ENCODE measurements at places on chromosomes 7 and 10.

GRCh38 chr10:59993931-59994330 is 87.6 kb upstream of the CCDC6 start:
- DNase-seq = no peak

DNA sequence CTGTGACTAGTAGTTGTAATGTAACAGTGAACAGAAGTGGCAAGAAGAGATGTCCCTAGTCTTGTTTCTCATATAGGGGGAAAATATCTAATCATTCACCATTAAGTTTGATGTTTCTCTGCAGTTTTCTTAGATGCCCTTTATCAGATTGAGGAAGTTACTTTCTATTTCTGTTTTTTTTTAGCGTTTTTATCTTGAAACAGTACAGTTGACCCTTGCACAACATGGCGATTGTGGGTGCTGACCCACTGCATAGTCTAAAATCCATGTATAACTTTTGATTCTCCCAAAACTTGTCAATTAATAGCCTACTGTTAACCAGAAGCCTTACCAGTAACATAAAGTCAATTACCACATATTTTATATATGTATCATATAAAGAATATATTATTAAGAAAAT is 192.0 kb downstream of the ADK start:
- no peak for DNase-seq

DNA sequence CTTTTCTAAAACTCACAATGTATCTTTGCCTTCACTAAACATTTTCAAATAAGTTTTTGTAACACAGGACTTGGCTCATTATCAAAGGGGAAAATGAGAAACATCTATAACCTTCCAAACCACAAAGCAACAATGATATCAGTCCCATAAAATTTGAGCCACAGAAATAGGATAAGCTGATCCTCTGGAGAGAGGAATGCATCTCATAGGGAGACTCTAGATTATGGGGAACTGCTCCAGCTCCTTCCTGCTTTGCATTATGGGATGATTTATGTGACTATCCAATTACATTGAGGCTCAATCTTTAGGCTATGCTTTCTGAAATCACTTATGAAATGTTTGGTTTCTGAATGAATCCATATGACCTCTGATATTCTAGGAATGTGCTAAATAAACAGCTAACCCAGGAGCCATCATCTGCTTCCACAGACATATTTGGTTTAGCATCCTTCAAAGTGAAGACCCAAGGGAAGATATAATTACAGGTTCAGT is 70.4 kb downstream of the CUBN start:
- DNase-seq = no peak

- no peak for DNase-seq
Measured at GRCh38 chr7:114533131-114533530, 118.5 kb downstream of the FOXP2 start.

DNA sequence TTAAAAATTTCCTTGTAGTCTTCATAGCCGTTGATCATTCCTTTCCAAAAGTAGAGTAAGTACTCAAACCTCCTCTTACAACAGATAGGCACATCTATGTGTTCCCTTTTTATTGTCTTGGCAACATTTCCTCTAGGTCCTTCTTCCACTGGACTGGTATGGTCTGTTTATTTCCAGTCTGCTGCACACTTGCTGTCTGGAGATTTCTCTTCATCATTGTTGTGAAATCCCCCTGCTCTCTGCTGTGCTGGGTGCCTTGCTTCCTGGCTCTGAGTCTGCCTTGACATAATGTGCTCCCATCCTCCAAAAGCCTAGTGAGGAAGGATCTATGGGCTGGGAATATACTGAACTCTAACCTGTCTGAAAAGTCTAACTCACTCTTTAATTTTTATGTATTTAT is 545.3 kb upstream of the VSTM2A start:
- DNase-seq = no peak

GRCh38 chr10:119973281-119973680 is 80.8 kb downstream of the SEC23IP start:
- DNase-seq = no peak

DNA sequence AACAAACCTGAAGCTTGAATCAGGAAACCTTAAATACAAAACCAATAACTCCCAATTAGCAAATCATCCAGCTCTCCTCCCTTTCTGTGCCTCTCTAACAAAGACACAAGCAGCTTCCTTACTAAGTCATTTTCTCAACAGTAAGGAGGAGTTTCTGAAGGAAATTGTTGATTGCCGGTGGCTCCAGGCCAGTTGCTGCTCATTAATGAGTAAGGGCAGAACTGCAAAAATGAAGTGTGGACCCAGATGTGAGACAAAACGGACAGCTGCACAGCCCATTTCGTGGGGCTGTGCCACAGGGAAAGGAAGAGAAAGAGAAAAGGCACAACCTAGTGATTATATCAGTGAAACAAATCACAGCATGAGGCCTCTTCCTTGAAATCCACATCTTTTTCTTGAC is 42.8 kb upstream of the RHOBTB1 start:
- peak; percentile 11 for DNase-seq

GRCh38 chr10:35898716-35899440 is 256.8 kb upstream of the FZD8 start:
- no peak for DNase-seq

- peak; percentile 58 for DNase-seq
Measured at GRCh38 chr10:78684947-78685346, 383.8 kb upstream of the ZMIZ1 start.

GRCh38 chr7:129401228-129401966 is 32.8 kb upstream of the STRIP2 start:
- DNase-seq = no peak

GRCh38 chr7:49400891-49401550 is 372.4 kb upstream of the VWC2 start:
- DNase-seq = no peak

DNA sequence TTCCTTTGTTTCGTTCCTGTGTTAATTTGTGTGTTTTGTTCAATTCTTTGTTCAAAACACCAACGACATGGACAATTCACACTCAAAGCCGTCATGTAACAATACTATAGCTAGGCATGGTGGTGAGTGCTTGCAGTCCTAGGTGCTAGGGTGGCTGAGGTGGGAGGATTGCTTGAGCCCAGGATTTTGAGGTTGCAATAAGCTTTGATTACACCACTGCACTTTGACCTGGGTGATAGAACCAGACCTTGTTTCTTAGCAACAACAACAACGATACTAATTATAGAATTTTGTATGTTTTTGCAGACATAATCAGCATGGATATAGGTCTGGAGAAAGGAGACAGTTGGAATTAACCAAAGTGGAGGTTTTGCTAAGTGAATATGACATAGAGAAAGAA is 936.2 kb downstream of the PCDH15 start:
- no peak for DNase-seq

- DNase-seq = no peak
Measured at GRCh38 chr10:44028384-44029137, 356.3 kb downstream of the CXCL12 start.

DNA sequence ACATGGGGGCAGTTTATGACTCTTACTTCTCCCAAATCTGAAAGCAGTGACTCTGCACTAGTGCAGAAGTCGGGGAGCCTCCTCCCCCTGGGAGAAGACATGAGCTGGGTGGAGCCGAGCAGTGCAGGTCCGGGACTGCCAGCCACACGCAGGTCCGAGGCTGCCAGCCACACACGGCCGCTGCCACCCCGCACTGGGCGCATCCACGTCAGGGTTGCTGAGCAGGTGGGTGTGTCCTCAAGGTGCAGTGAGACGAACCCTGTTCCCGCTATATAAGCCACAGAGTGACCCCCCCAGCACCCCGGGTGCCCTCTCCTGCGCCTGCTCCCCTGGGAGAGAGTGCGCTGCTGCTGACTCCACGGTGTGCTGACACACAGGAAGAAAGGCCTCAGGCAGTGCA is 430.2 kb downstream of the PTPRN2 start:
- DNase-seq = no peak

- no peak for DNase-seq
Measured at GRCh38 chr7:140260352-140261104, 83.7 kb upstream of the KDM7A start.

DNA sequence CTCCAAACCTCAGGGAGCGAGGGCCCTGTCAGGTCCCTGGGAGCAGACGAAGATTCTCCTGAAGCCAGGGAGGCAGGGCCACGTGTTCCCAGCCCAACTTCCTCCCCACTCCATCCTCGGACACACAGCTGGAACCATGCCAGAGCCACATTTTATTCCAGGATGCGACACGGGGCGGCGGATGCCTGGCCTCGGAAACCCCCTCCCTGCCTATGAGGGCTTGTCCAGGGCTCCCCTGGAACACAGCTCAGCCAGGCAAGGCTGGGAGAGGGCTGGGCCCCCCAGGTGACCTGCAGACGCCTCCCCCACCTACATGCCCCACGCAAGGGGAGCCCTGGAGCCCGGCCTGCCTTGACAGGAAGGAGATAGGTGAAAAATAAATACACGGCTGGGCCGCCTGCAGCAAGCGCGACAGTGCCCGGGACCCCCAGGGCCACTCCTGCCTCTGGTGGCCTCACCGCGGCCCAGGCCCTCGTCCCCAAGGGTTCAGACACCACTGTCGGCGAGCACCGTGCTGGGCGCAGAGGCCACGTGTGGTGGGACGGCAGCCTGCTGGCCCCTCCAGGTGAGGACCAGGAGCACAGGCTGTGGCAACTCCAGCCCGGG is 21.5 kb downstream of the GET4 start:
- DNase-seq = peak; percentile 86

DNA sequence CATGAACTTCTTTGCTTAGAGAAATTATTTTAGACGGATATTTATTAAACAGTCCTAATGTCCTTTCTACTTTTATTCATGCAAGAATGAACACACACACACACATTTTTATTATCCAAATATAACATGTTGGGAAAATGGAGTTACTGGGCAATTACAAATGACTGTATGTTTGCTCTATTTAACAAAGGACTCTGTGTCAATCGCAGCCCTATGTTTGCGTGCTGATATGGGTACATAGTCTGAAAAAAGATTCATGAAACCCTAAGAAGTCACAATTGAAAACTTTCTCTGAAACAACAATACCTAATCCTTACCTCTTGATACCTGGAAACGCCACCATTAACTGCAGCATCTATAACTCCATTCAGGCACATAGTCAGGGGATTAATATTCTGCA is 184.7 kb upstream of the IMMP2L start:
- DNase-seq = no peak
